ENCODE measurements at places on chromosomes 6 and 20.

GRCh38 chr6:36808634-36809033 is 30.6 kb downstream of the CPNE5 start:
- no peak for DNase-seq

DNA sequence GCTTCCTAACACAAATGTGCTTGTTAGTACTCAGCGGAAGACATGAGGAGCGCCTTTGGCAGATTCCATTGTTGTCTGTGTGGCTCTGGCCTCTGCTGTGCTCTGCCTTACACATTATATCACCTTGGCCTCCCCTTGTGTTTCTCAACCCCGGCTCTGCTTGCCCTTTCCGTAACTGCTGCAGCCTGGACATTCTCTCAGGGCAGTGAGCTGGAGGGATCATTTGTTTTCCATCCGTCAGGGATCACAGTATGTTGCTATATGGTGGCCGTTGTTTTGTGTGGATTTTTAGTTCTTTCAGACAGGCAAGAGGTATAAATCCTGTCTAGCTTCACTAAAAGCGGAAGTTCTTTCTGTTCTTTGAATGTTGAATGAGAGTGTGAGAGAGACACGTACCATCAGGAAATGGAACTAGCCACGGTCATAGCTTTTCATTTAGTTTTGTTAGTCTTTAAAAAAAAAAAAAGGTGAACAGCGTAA is 175.1 kb downstream of the JARID2 start:
- no peak for DNase-seq

DNA sequence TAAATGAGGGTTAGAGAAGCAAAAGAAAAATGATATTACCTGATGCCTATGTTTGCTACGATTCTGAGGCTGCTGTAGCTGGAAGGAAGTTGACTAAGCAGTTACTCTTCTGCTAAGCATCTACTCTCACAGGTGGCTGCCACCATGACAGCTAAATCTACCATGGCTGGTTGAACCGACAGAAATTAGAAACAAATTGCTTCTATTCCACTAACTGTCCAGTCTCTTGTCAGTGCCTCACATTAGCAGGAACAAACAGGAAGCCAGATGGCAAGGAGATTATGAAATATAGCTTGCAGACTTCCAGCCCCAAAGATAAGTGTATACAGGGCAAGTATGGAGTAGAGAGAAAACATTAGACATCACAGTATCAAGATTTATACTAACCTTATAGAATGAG is 59.4 kb upstream of the TMEM200A start:
- no peak for DNase-seq

- peak; percentile 30 for DNase-seq
Measured at GRCh38 chr20:48739395-48740291, 88.2 kb downstream of the PREX1 start.

DNA sequence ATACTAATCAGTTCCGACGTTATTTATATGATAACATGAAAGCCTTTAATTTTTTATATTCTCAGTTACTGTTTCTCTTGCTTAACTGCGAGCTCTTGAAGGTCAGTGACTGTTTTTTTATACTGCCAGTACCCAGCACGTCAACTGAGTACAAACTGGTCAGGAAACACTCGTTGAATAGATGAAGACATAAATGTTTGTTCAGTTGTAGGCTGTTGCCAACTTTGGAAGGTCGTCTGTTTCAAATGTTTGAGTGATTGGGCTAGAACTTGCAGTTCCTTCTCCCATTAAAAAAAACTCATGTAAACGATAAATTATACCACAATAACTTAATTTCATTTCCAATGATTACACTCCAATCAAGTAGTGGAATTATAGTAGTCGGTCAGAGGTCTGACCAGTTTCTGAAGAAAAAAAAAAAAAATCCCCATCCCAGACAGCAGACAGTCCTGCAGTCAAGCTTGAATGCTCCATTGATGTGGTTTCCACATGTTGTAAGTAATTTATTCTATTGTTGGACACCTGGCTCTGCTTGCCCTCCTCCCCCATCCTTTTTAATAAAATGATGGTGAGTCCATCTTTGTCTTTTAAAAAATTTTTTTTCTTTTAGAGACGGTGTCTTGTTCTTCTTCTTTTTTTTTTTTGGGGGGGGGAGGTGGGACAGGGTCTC is 81.1 kb downstream of the SASH1 start:
- DNase-seq: no peak

DNA sequence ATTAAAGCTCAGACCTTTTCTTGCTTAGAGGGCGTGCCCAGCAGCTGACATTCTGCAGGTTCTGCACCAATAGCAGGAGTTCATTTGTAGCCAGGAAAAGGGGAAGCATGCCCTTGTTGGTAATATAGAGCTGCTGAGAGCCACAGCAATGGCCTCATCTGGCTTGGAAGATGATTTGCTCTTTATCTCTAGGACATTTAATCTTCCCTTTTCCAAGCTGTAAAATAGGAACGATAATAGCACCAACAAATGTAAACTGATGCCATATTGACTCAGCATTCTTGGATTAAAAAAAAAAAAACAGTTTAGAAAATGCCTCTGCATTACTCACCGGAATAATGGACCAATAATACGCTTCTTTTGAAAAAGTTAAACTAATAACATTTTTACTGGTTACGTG is 93.4 kb upstream of the SLC2A12 start:
- no peak for DNase-seq

- no peak for DNase-seq
Measured at GRCh38 chr20:46951405-46951804, 56.8 kb downstream of the EYA2 start.

DNA sequence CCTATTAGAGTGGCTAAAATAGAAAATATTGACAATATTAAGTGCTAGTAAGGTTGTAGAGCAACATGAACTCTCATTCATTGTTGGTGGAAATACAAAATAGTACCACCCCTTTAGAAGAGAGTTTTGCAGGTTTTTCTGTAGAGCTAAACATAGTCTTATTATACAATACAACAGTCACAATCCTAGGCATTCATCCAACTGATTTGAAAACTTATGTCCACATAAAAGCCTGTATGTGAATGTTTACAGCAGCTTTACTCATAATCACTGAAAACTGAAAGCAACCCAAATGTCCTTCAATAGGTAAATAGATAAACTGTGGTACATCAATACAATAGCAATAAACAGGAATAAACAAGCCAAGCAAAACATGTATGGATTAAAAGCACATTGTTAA is 162.6 kb upstream of the PRND start:
- no peak for DNase-seq

- peak; percentile 25 for DNase-seq
Measured at GRCh38 chr6:14121936-14122344, 4.4 kb downstream of the CD83 start.

Data from CD4-positive, alpha-beta T cell treated with Interleukin-15 for 4 hours (primary cell).